Stimulated activated effector memory CD8-positive, alpha-beta T cell treated with anti-CD3 and anti-CD28 coated beads, Interleukin-12 subunit alpha, Interleukin-12 subunit beta, amount 100 ng/mL, for 72 hours (primary cell): ENCODE measurements at places on chromosomes 11 and 22.

DNA sequence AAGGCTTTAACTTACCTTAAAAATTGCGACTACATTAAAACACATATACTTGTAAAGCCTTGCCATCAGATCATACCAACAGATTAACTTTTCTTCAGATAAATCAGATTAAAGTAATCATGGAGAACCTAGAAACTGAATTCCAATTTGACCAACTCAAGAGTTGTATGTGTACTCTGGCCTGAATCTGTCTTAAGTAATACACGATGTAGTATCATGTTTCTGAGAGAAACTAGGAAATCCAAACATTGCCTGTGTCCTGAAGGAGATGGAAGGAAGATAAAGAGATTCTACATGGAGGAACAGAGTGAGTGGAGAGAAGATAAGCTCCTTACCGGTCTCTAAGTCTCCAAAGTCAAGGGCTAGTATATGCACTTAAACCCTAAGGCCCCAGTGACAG, 162.1 kb downstream of the CADM1 start:
- DNase-seq = no peak

DNA sequence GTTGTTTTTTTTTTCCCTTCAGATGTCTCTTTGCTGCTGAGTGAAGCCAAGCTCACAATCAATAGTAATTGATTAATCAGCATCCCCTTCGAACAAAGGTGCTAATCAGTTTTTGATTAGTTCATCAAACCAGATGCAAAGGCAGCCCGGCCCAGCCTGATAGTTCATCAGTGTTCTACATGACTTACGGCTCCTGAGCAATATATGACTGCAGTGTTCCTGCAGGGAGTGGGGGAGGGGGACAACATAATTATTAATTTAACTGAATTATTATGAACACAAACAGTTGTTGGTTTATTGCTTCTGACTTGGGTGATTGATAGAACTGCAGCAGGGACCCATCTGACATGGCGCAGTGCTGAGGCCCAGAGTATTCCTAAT, 315.3 kb downstream of the CADM1 start:
- no peak for DNase-seq

- DNase-seq = no peak
These were observed 4.9 kb upstream of the ATF4 start for GRCh38 chr22:39515266-39516050.

DNA sequence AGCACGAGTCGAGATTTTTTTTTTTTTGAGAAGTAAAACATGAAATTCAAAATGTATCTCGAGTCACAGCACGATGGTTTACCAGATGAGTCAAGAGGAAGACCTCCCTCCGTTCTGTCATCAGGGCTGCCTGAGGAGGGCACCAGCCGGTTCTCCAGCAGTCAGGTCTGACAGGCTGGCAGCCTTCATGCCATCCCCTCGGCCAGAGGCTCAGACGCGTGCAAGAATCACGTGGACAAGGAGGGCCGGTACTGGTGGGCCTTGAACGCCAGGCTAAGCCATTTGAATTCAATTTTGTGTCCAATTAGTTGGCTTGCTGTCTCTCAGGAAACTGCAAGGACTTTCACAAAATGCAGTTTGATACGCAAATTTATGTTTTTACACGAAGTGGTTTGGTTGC, 1412.2 kb downstream of the BRD1 start:
- DNase-seq = no peak

GRCh38 chr22:28410050-28410816, 269.4 kb downstream of the TTC28 start:
- DNase-seq = no peak

- DNase-seq = no peak
These were observed 369.4 kb upstream of the ISX start for GRCh38 chr22:34696557-34696956.

- no peak for DNase-seq
These were observed 6.7 kb downstream of the CPT1B start for GRCh38 chr22:50571264-50572175.

- no peak for DNase-seq
These were observed 8.5 kb downstream of the ACAD8 start for GRCh38 chr11:134261626-134262488.

GRCh38 chr11:61635787-61636186, 44.4 kb upstream of the DAGLA start:
- no peak for DNase-seq
